ENCODE measurements at places on chromosomes 3 and 15.

- DNase-seq: no peak
Measured at GRCh38 chr3:46236294-46237054, 5.8 kb upstream of the CCR3 start.

DNA sequence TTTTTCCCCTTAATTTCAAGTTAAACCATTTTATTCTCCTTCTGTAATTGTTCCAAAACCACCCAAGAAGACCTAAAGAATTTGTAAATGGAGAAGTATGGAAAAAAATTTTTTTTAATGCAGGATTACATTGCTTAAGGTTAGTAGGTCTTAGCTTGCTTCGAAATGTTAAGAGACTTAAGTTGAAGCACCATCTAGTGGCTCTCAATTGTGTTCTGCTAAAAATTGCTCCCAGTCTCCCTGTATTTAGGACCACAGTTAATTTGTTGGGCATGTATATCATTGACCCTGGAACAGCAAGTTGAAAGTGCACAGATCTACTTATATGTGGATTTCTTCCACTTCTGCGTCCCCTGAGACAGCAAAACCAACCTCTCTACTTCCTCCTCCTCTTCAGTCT is 32.4 kb downstream of the CD200R1L start:
- peak; percentile 35 for DNase-seq

DNA sequence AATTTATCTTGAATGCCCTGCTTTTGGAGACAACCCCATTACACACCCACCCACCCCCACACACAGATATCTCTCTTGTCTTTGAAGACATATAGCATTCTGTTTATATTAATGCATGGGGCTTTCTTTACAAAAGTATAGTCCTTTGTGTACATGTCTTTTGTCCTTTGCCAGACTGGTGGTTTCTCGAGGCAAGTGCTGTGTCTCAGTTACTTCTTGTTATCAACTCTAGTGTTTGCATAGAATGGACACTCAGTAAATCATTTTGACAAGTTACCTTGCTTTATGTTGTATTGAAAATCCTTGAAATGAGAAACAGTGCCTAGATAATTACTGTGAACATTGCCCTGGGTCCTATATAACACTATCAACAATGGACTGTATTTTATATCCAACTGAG is 33.9 kb downstream of the KBTBD8 start:
- DNase-seq: no peak

DNA sequence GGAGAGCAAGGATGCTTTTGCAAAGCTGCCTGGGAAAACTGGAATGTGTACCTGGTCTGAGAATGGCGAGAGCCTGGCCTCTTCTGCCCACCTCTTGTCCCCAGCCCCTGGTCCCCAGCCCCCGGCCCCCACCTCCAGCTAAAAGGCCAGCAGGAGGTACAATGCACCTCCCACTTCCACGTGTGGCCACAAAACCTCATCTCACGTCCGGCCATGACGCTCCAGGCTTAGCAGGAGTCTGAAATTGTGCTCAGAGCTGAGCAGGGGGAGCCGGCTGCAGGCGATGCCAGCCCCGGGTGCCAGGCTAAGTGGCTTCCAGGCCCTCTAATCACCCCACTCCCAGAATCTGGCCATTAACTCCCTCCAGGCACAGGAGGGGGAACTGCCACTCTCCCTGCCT is 83.1 kb upstream of the PRR20G start:
- DNase-seq: no peak

DNA sequence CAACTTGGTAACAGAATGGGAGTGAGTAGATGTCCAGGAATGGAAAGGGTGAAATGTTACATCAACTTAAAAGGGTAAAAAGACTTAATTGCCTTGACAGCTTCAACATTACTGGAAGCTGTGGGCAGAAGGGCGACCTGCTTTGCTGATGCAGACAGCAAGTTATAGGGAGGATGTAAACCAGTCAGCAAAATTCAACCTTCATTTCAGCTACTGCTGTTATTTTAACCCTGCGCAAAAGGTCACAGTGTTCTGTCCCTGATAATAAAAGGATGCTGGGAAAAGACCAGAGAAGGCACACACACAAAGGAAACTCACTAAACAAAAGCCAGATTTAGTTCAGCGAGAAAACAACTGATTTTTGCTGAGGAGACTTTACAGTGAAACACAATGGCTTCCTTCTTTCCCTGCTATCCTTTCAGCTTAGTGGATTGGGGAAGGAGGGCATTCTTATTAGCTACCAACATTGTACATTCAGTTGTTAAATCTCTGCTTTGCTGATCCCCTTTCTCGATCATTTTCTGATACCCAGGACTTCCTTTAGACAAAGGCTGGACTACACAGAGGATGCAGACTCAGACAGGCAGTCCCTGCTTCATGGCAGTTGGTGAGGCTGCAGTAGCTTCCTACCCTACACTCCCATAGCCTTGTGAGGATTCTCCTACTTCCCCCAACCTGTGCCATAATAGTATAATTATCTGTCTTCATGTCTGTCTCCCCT is 62.0 kb downstream of the P3H2 start:
- DNase-seq: no peak

GRCh38 chr3:105880681-105881290 is 12.0 kb upstream of the CBLB start:
- no peak for DNase-seq

DNA sequence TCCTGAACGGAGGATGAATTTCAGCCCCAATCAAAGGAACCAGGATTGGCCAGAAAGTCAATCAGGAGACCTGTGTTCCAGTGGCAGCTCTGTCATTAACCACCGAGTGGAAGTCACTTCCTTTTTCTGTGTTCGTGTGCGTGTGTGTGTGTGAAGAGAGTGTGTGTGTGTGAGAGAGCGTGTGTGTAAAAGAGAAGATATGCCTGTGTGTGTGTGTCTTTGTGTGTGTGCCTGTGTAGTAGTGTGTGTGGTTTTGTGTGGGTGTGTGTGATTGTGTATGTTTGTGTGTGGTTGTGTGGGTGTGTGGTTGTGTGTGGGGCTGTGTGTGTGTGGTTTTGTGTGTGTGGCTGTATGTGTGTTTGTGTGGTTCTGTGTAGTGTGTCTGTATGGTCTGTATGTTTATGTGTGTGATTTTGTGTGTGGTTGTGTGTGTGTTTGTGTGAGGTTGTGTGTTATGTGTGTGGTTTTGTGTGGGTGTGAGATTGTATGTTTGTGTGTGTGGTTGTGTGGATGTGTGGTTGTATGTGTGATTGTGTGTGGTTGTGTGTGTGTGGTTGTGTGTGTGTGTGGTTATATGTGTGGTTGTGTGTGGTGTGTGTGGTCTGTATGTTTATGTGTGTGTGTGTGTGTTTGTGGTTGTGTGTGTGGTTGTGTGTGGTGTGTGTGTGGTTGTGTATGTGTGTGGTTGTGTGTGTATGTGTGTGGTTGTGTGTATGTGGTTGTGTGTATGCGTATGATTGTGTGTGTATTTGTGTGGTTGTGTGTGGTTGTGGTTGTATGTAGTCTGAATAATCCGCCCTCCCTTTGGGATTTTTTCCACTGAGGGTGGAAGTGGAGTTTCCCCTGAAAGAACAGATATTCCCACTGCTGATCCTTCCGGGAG is 314.4 kb downstream of the SHQ1 start:
- no peak for DNase-seq

Data from GM04503 (cell line).